ENCODE measurements at places on chromosomes 3 and 15. TPM values are rescaled to one million over a fixed set of nuclear protein-coding genes. Genes with fewer than 3 reads are reported as not detected.
A peak's percentile ranks its signal among the peaks of the same experiment; 100 is the strongest.

- DNase-seq: no peak
Measured at GRCh38 chr15:26697913-26698312, 75.0 kb downstream of the GABRB3 start.

DNA sequence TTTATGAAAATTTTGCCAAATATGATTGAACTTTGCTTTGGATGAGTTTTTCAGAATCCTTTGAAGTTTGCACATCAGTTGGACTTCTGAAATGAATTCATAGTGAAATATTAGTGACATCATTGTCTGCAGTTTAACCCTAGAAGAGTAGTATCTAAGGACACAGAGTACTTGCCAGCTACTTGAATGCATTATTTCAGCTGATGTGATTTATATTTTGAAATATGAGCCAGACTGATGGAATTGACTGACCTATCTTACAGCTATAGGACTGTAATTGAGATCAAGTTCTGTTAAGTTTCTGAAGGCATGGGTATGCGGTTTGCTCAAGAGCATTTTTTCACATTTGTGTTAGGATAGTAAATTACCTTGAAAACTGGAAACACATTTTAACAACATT, 51.2 kb downstream of the LYSMD4 start:
- DNase-seq: no peak

The RLBP1 gene
- 0.22 TPM for polyA plus RNA-seq

DNA sequence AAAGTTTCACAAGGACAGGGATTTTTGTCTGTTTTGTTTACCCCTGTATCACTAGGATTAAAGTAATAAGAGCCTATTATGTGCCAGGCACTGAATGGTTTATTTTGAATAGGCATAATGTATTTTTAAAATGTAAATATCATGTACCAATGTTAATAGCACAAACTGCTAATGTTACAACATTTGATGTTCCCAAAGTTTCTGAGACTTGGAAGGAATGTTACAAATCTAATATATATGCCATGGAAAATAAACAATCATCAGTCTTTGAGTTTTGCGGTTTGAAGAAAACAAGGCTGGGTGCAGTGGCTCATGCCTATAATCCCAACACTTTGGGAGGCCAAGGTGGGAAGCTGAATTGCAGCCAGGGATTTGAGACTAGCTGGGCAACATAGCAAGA, 159.4 kb downstream of the CDIN1 start:
- no peak for DNase-seq

DNA sequence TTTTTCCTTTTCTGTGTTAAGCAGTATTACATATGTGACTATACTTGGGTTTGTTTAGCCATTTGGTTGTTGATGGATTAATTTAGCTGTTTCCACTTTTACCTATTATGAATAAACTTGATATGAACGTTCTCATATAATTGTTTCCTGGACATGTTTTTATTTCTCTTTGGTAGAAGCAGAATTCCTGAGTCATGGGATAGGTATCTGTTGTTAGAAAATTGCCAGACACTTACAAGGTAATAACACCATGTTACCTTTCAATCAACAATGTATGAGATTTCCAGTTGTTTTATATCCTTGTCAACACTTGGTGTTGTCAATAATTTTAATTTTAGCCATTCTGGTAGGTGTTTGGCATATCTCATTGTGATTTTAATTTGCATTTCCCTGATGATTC, 475.4 kb downstream of the IGSF11 start:
- DNase-seq: no peak

DNA sequence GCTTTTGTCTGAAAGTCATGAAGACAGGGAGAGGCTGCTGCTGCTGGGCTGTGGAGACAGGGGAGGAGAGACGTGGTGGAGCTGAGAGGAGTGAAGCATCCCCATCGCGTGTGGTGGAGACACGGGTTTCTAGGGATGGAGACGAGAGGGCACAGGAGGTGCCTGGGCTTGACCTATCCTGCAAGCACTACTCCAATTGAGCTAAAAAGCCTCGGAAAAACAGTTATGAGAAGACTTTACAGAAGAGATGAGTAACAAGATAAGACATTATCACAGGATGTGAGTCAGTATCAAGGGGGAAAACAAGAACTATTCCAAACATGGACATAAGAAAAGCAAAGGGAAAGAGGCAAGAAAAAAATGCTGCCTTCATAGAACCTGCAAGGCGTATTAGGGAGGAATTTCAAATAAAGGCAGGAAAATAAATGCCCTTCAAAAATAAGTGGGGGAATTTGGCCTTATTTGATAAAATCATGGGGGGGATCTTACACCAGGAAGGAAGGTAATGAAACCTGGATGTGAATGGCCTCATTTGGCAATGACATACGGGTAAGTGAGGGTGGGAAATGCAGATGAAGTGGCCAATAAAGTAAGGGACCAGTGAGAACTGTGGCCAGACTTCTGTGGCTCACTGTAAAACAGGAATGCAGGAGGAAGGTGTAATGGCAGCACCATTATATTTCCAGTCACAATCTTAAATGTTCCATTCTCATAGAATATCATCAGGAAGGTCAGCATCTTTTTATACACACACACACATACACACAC, 97.9 kb downstream of the PLD1 start:
- DNase-seq: no peak

The ZIC4 gene
- not detected for polyA plus RNA-seq

The RPUSD3 gene
- polyA plus RNA-seq: 48.7 TPM

- DNase-seq: no peak
Measured at GRCh38 chr15:86879250-86880229, 799.9 kb downstream of the AGBL1 start.

- DNase-seq: peak; percentile 41
Measured at GRCh38 chr15:90099868-90100831, 2.1 kb downstream of the IDH2 start.

The HDDC3 gene
- polyA plus RNA-seq: 18.7 TPM

Measured in HepG2 (cell line).